ENCODE measurements at places on chromosomes 12 and 14. TPM values are rescaled to one million over a fixed set of nuclear protein-coding genes. Genes with fewer than 3 reads are reported as not detected.

Gene VPS29
- 78.8 TPM for total RNA-seq

Gene FSCB
- total RNA-seq, result not detected

Gene FKBP3
- 82.0 TPM for total RNA-seq

DNA sequence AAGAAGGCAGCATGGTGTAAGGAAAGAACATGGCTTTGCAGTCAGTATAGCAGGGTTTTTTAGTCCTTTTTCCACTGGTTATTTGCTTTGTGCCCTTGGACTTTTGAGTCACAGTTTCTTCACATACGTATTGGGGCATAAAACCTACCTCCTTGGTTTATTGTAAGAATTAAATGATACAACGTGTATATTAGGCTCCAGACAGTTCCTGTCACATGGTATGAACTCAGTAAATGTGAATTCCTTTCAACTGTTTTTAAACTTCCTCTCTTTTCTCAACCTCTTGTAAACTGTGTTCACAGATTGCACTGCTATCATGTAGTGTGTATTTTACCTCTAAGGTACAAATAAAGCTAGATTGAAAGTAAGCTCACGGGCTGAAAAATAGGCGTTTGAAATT is 29.5 kb downstream of the MSRB3 start:
- H3K4me1 ChIP-seq, result no peaks in the 10 kb centered on the region
- no peak overlapping the region for H3K4me3 ChIP-seq
- H3K27ac ChIP-seq, result no peak overlapping the region
- no peaks in the 10 kb centered on the region for H3K27me3 ChIP-seq
- H3K36me3 ChIP-seq, result no peaks in the 10 kb centered on the region
- no peak for DNase-seq

DNA sequence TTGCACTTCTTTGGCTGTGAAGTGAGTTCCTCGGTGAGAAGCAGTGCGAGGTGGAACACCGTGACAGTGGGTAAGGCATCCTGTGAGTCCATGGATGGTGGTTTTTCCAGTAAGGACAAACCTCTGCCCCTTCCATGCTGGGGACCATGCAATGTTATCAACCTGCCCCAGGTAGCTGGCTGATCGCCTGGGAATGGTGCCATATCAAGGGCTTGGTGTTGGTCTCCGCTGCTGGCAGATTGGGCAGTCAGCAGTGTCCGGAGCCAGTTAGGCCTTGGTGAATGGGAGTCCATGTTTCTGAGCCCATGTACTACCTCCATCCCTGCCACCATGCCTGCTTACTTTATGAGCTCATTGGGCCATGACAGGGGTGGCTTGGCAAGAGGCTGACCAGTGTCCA is 114.7 kb upstream of the C14orf180 start:
- H3K27me3 ChIP-seq, result no peaks in the 10 kb centered on the region
- no peaks in the 10 kb centered on the region for H3K36me3 ChIP-seq
- H3K4me1 ChIP-seq, result no peaks in the 10 kb centered on the region
- no peak for DNase-seq

DNA sequence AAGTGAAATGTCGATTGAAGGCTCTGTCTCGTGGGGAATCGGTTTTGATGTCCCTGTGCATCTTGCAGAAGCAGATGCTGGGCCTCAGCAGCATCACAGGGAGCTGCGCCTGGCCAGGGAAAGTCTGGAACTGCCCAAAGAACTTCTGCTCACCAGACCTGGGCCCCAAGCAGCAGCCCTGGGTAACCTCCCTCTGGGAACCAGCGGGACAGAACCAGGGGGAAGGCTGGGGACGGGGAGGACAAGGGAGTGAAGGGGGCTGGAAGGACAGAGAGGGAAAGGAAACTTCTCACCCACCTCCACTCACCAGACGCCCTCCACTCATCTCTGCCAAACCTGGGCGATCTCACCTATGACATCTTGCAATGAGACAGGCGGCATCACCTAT is 26.8 kb upstream of the C14orf180 start:
- no peak overlapping the region for H3K27ac ChIP-seq
- peaks cover 4% of the 10 kb centered on the region for H3K27me3 ChIP-seq
- no peak for DNase-seq

DNA sequence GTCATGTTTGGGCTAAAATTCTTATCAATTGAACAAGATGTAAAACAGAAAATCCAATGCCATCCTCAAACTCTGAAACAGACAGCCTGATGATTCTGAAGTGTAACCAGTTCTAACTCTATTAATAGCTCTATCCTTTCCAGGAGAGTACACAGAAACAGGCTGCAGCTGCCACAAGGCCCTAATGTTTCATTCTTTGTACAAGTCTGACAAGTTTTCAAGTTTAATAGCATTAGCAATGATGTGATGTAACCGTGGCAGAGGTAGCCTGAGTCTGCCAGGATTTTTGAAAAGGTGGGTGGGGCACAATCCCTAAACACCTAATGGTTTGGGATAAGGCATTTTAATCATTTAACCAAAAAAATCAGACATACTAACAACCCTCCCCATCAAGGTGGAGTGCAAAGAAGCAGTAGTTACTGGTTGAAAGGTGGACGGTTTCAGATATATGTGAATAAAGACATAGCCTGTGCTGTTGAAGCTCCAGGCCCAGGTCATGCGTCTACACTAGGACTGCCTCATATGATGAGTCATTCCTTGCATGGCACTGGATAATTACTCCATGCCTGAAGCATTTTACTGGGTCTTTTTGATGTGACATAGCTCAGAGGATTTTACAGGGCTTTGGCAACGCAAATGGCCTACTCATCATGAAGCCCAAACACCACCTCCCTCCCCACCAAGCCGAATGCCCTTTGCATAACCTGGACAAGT is 145.1 kb upstream of the GRIP1 start:
- DNase-seq, result no peak
- no peaks in the 10 kb centered on the region for H3K4me1 ChIP-seq
- no peaks in the 10 kb centered on the region for H3K36me3 ChIP-seq
- H3K27ac ChIP-seq, result no peak overlapping the region

GRCh38 chr14:75711796-75712211 is 50.8 kb downstream of the TTLL5 start:
- peaks cover 6% of the 10 kb centered on the region for H3K4me1 ChIP-seq
- H3K4me3 ChIP-seq, result no peak overlapping the region
- H3K27ac ChIP-seq, result no peak overlapping the region

- H3K4me1 ChIP-seq, result no peaks in the 10 kb centered on the region
- H3K36me3 ChIP-seq, result no peaks in the 10 kb centered on the region
- DNase-seq, result no peak
- H3K27ac ChIP-seq, result no peak overlapping the region
Observed at GRCh38 chr14:64244279-64244678, 49.9 kb downstream of the ESR2 start.

GRCh38 chr12:113097716-113098440 is 37.7 kb downstream of the RASAL1 start:
- no peaks in the 10 kb centered on the region for H3K27me3 ChIP-seq
- H3K27ac ChIP-seq, result no peak overlapping the region
- no peak overlapping the region for H3K4me3 ChIP-seq
- DNase-seq, result no peak

DNA sequence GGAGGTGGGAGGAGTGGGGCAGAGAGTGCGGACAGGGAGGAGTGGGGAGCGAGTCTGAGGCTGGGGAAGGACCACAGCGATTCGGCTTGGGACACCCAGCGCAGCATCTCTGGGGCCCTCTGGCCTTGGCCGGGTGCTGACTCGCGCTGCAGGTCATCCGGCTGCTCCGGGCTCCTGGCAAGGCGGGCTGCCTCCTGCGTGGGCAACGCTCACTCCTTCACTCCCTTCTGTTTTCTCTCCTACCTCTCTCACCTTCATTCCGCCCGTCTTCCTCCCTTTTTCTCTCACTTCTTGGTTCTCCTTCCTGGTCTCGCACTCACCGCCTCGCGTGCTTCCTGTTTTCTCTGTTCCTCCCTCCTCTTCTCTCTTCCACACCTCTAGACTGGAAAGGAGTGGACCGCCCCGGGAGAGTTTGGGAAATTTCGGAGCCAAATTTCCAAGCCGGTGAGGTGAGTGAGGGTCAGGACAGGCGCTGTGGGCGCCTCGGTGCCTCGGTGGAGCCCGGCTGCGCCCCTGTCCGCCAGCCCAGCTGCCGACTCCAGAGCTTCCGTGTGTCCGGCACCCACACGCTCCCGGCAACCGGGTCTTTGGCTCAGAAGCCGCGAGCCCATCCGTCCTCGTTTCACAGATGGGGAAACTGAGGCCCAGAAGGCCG is 86.7 kb downstream of the B4GALNT3 start:
- no peaks in the 10 kb centered on the region for H3K36me3 ChIP-seq
- no peaks in the 10 kb centered on the region for H3K4me1 ChIP-seq
- no peak for DNase-seq
- no peak overlapping the region for H3K27ac ChIP-seq
- H3K27me3 ChIP-seq, result no peaks in the 10 kb centered on the region

DNA sequence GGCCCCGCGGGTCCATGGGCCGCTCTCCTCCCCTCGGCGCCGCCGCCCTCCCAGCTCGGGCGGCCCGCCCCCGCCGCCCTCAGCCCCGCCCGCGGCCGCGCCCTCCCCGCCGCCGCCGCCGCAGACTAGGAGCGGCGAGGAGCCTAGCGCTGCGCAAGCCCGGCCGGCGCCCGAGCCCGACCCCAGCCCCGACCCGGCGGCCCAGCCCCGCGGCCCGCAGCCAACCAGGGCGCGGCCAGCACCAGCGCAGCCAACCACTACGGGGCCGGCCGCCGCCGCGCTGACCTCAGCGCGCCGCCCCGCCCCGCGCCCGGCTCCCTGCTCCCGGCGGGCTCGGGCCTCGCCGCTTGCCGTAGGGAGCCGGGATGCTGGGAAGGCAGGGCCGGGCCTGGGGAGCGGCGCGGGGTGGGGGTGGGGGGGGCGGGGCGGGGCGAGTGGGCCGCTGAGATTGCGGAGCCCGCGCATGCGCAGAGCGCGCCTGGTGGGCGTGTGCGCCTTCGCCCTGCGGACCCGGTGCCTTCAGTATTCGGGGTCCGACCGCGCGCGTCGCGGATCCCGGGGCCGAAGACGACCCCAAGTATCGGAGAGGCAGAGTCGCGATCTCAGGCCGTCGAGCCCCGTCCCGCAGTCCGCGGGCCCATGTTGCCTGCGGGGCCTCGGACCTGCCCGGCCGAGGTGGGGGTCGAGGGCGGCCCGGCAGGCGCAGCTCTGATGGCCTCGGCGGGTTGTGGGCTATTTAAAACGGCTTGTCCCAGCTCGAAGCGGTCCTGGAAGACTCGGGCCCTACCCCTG is at the start of gene CDC42BPB:
TSS of gene CDC42BPB (minus strand) at position 178 of the 792 bp plus-strand sequence. CDS start 376 bp downstream, outside the sequence.
- H3K4me1 ChIP-seq, result peaks cover 2% of the 10 kb centered on the region
- no peaks in the 10 kb centered on the region for H3K36me3 ChIP-seq
- peak within 1 kb of the TSS; percentile 86 for H3K4me3 ChIP-seq
- peak within 1 kb of the TSS; percentile 22 for H3K27ac ChIP-seq
- no peak for DNase-seq
- H3K27me3 ChIP-seq, result no peaks in the 10 kb centered on the region

DNA sequence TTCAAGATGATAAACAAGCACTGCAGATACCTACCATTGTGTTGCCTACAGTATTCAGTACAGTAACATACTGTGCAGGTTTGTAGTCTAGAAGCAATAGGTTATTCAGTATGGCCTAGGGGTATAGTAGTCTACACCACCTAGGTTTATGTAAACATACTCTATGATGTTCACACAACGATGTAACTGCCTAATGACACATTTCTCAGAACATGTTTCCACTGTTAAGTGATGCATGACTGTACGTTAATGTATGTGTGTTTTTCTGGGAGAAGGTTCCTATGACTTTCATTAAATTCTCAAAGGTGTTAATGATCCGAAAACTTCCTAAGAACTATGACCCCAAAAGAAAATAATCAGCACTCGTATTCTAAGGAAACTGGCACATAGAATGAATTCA is 20.9 kb upstream of the CALM1 start:
- H3K27ac ChIP-seq, result no peak overlapping the region
- no peak overlapping the region for H3K4me3 ChIP-seq
- no peaks in the 10 kb centered on the region for H3K36me3 ChIP-seq
- H3K4me1 ChIP-seq, result no peaks in the 10 kb centered on the region
- no peak for DNase-seq
- no peaks in the 10 kb centered on the region for H3K27me3 ChIP-seq

DNA sequence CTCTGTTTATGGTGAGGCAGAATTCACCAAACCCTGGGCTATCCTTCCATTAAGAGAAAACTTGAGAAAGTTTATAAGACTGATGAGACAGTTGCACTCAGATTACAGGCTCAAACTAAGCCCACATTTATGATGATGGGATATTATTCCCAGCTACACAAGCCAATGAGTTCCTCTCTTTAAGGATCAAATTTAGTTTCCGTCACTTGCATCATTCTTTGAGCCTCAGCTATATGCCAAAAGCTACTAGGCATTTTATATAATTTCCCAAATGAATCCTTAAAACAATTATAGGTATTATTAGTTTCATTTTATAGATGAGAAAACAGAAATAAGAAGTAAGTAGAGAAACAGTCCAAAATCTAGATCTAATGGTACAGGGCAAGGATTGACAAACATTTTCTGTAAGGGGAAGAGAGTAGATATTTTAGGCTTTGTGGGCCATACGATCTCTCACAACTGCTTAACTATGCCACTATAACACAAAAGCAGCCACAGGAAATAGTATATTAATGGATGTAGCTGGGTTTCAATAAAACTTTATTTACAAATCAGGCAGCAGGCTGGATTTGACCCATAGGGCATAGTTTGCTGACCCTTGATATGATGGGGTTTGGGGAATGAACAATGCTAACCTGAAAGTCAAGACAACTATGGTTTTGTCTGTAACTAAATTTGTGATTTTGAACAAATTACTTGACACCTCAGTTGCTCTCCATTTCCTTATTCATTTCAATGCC is 91.8 kb upstream of the PLXNC1 start:
- no peak overlapping the region for H3K27ac ChIP-seq
- DNase-seq, result no peak
- H3K4me3 ChIP-seq, result no peak overlapping the region

GRCh38 chr12:64731683-64732082 is 27.5 kb downstream of the GNS start:
- H3K4me1 ChIP-seq, result peaks cover 6% of the 10 kb centered on the region
- H3K27me3 ChIP-seq, result no peaks in the 10 kb centered on the region
- no peak for DNase-seq

- no peaks in the 10 kb centered on the region for H3K36me3 ChIP-seq
- H3K27me3 ChIP-seq, result no peaks in the 10 kb centered on the region
- no peaks in the 10 kb centered on the region for H3K4me1 ChIP-seq
- H3K4me3 ChIP-seq, result no peak overlapping the region
Observed at GRCh38 chr12:87925021-87925420, 104.2 kb downstream of the C12orf50 start.

DNA sequence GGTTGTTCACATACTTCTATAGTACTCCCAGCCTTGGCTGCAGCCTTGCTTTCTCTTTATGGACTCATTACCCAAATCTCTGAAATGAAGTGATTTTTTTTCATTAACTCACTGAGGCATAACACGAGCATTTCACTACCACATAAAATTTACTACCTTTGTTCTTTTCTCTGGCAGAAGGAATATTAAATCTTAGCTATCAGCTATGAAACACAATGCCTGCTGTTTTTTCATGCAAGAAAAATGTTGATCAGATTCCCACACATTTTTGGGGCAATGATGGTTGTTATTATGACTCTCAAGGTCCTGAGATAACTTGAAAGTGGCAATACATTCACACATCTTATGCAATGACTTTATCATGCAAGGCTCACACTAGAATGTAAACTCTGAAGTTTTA is 225.3 kb upstream of the ATP2B1 start:
- no peaks in the 10 kb centered on the region for H3K36me3 ChIP-seq
- no peak overlapping the region for H3K4me3 ChIP-seq
- H3K27me3 ChIP-seq, result no peaks in the 10 kb centered on the region
- no peak for DNase-seq
- H3K4me1 ChIP-seq, result peaks cover 13% of the 10 kb centered on the region
